ENCODE measurements at places on chromosomes 2 and 18.

GRCh38 chr2:144983107-144983506, 463.2 kb upstream of the ZEB2 start:
- no peak for DNase-seq

- no peak for DNase-seq
Measured at GRCh38 chr18:12049978-12050811, 43.4 kb upstream of the ANKRD62 start.

DNA sequence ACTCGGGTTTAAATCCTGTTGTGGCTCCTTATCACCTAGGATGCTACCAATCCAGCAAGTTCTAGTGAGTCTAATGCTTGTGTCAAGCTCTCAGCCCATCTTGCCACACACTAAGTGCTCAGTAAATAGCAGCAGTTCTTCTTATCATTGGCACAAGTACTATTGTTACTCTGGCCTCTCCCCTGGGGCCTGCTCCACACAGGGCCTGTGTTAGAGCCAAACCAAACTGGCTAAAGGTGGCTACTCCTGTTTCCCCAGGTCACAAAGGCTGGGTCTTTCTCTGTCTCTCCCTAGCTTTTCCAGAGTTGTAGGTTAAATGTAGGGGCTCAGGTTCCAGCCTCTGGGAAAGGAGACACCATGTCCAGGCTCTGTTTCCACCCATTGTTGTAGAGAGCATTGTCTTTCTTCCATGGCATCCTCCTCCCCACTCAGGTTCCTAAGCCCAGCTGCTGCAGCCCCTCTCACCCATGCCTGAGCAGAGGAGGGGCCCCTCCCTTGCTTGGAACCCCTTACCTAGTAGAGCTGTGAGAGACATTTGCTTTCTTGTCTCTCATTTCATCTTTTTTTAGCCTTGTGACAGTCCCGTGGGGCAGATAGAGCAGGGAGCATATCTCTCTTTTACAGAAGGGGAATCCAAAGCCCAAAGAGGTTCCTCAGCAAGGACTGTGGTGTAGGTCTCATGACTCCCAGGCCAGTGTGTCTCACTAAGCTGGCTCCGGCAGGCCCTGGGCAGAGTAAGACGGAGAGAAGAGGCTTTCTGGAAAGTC, 56.4 kb upstream of the OTOF start:
- DNase-seq = no peak

GRCh38 chr2:8168876-8169424, 512.9 kb upstream of the ID2 start:
- no peak for DNase-seq

GRCh38 chr18:10033016-10033399, 119.2 kb downstream of the VAPA start:
- DNase-seq = no peak

GRCh38 chr2:39027421-39027820, 93.4 kb downstream of the SOS1 start:
- DNase-seq = no peak

GRCh38 chr2:56286936-56287335, 103.1 kb downstream of the CCDC85A start:
- DNase-seq = no peak

DNA sequence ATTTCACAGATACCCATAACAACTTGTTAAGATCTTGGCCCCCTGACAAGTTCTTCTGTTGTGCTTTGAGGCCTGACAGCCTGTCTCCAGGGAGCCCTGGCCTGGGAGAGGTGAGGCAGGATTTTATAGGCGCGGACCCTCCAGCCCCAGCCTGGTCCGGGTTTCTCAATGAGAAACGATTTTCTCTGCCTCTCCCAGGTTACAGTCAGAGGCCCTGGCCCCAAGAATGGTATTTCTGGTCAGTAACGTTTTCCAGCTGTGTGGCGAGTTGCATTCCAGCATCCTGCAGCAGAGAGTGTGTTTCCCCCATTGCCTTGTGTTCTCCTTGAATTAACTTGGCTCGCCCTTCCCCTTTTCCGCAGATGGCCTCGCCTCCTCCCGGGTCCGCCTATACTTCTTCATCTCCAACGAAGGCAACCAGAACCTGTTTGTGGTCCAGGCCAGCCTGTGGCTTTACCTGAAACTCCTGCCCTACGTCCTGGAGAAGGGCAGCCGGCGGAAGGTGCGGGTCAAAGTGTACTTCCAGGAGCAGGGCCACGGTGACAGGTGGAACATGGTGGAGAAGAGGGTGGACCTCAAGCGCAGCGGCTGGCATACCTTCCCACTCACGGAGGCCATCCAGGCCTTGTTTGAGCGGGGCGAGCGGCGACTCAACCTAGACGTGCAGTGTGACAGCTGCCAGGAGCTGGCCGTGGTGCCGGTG, 3.0 kb downstream of the INHBB start:
- DNase-seq = no peak

- no peak for DNase-seq
Measured at GRCh38 chr2:65916785-65917295, 484.4 kb upstream of the SPRED2 start.

GRCh38 chr2:231682603-231683291, 25.6 kb upstream of the PTMA start:
- DNase-seq = no peak

DNA sequence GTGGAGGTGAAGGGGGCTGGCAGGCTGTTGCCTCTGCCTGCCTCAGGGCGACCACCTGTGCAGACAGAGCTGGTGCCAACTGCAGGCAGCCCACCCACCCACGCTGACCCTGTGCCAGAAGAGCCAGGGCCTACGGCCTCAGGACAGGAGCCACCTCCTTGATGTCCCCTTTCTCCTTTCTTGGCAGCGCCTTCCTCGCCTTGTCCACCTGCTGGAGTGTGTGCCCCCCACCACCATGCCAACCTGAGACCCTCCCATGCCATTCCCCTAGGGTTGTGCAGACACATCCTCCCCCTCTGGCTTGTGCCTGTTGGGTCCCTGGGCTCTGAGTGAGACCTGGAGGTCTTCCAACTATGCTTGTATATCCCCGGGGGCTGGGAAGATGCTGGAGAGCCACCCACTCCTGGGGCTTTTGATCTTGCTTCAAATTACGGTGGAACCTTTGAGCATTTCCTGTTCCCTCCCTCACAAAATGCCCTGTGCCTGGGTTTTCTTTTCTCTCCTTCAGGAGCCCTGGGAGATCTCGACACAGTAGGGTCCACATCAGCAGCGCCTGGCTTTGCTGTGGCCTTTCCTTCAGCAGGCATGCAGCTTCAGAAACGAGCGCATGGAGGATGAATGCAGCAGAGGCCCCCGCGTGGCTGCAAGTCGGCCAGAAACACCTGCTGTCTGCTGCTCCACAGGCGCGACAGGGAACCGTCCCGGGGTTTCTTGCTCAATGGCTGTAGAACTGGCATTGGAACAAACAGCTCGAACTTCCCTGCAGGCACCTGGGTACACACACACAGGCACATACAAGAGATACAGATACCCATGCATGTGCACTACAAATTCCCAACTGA, 65.9 kb upstream of the SH3RF3 start:
- no peak for DNase-seq

- no peak for DNase-seq
Measured at GRCh38 chr2:66869076-66869475, 434.2 kb downstream of the MEIS1 start.

- DNase-seq = no peak
Measured at GRCh38 chr2:127463155-127463991, 45.1 kb downstream of the PROC start.

DNA sequence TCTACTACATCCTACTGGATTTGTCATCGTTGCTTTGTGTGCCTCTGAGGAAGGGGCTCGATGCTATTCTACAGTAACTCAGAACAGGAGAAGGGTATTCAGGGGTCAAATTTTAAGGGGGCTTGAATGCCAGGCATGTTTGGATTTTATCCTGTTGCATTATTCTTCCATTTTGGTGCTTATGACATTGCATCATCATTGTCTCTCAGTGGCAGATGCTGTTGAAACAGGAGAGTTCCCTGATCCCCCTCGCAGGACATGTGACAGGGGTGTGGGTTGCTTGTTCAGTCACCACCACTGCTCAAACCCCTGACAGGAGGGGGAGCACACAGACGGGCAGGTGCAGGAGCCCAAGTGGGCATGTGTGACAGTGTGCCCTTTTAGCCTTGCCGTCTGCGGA, 156.7 kb downstream of the SLC4A3 start:
- no peak for DNase-seq

- DNase-seq = no peak
Measured at GRCh38 chr2:150319085-150319484, 168.4 kb downstream of the RND3 start.

DNA sequence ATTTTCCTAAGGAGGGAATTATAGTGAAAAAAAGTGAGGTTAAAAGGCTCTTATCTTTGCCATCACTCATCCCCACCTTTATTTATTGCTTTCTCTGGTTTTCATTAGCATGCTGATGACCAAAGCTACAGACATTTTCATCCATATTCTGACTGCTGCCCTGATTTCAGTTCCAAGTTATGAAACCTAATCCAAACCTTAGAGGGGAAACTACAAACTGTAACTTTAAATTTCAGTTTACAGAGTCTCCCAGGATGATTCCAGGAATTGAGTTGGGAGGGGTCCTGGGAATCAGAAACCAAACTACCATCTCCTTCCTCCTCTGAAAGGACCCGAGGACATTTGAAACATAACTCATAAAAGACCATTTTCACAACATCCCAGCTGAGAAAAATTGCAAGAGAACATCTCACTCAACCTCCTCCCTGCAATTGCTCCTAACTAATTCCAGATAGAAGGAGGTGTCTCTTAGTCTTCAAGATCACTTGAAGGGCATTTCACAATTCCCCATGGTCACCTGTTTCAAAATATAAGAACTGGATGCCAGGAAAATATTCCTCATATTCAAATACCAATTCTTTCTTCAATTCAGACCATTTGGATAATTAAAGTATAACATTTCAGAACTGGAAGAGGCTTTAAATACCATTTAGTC, 520.6 kb downstream of the TNS1 start:
- no peak for DNase-seq

DNA sequence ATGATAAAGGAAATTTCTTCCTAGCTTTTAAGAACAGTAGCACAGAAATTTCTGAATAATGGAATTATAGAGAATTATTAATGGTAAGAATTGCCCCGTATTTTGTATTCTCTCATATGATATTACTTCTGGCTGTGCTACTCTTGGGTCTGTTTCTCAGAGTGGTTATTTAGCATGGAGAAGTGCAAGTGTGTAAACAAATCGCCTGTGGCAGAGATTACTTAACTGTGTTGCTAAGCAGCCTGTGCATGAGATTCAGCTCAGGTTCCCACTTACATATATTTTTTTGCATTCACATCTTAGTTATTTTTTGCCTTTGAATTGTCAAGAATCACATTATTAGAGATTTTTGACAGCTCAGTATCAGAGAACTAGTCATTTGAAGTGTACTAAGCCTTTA, 80.1 kb upstream of the NFATC1 start:
- DNase-seq = no peak

GRCh38 chr2:219001100-219001576, 7.9 kb upstream of the CRYBA2 start:
- no peak for DNase-seq

GRCh38 chr2:235286622-235287374, 207.0 kb upstream of the AGAP1 start:
- DNase-seq = no peak

- no peak for DNase-seq
Measured at GRCh38 chr2:20539133-20539719, 92.4 kb downstream of the RHOB start.

GRCh38 chr2:70745276-70745825, 22.6 kb downstream of the ADD2 start:
- no peak for DNase-seq

DNA sequence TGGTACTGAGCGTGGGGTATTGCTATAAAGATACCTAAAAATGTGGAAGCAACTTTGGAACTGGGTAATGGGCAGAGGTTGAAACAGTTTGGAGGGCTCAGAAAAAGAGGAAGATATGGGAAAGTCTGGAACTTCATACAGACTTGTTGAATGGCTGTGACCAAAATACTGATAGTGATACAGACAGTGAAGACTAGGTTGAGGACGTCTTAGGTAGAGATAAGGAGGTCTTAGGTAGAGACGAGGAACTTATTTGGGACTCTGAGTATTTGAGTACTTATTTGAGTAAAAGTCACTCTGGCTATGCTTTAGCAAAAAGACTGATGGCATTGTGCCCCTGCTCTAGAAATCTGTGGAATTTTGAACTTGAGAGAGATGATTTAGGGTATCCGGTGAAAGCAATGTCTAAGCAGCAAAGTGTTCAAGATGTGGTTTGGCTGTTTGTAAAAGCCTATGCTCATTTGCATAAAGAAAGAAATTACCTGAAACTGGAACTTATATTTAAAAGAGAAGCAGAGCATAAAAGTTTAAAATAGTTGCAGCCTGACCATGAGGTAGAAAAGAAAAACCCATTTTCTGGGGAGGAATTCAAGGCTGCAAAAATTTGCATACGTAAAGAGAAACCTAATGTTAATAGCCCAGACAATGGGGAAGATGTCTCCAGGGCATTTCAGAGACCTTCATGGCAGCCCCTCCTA, 219.6 kb downstream of the PDE1A start:
- DNase-seq = no peak

DNA sequence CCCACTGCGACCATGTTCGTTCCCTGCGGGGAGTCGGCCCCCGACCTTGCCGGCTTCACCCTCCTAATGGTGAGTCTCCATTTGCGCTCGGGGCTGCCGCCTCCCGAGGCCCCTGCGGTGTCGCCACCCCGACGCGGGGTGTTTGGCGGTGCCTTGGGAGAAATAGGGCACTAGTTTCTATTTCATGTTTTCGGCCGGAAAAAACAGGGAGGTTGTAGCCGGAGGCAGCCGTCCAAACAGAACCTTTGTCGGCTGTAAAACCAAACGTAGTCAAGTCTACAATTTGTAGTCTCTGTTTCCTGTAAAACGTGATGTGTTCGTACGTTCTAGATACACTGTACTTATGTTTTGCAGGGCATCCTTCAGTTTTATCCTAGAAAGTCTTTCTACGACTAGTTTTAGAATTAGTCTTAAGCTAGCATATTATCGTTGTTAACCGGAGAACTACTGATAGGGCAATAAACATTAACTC, 290 bp downstream of the PSMG2 start:
- no peak for DNase-seq

DNA sequence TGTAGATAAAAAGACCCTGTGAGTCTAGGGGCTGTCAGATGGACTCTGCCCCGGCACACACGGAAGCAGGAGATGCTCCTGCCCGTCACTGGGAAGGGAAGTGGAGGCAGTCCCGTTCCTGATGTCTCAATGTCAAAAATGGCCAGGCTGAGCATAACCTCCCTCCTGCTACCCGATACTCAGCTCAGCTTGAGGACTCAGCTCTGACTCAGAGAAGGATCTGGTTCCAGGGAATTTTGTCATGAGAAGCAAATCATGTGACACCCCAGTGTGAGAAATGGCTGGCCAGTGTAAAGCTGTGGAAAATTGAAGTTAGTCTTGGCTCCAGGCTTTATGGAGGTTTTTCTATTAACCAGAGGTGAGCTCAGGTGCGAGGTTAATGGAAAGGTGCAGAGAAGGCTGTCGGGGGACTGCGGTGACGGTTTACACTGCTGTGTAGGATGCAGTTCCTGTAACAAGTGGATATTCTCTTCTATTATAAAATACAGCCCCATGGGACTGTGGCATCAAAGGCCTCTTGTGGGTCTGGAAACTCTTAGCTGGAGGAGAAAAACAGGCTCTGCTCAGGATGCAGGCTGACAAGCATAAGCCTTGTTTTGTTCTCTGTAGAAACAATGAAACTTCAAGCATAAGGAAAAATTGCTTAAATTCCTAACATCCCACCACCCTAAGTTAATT, 24.7 kb upstream of the AGAP1 start:
- no peak for DNase-seq

- DNase-seq = peak; percentile 34
Measured at GRCh38 chr2:241858206-241859016, at the start of gene PDCD1. PDCD1 (minus strand) TSS chr2:241858894; CDS start chr2:241858838, 56 bp downstream.
